ENCODE measurements at places on chromosomes 7 and 10.
A peak's percentile ranks its signal among the peaks of the same experiment; 100 is the strongest.

- peak; percentile 80 for DNase-seq
These were observed 71.2 kb upstream of the EFCAB10 start for GRCh38 chr7:105652359-105652993.

DNA sequence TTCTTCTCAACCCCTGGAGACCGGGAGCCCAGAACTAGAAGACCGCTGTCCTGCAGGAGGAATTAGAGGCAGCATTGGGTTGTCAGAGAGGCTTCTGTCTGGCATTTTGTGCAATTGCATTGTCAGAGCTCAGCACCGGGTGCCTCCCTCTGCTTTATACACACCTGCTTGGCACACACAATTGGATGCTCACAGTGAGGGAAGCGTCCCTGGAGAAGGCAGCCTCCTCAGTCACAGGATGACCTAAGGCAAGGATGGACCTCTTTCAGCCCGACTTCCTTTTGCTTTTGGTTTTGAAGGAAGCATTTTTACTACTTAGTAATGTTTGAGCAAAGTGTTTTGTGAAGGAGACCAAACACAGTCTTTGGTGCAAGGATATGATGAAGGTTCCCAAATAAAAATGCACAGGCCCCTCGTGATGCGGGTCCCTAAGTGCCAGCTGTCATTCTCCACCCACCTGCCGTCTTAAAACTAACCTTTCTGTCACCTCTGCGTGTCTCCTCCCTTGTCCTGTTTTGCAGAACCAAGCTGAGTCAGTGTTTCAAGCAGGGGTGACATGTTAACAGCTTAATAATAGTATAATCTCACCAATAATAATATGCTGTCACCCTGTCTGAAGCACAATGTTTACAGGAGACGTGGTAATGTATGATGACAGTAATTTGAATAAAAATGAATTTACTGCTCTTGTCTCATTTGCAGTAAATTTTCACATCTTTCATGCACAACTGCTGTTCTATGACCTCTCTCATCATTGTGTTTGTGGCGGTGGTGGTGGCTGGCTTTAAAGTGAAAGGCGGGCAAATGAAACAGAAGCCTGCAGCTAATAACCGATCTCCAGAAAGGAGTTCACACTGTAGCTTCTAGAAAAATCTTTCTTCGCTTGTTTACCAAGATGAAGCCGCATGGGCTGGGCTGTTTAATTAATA is 430.2 kb upstream of the MKI67 start:
- no peak for DNase-seq

DNA sequence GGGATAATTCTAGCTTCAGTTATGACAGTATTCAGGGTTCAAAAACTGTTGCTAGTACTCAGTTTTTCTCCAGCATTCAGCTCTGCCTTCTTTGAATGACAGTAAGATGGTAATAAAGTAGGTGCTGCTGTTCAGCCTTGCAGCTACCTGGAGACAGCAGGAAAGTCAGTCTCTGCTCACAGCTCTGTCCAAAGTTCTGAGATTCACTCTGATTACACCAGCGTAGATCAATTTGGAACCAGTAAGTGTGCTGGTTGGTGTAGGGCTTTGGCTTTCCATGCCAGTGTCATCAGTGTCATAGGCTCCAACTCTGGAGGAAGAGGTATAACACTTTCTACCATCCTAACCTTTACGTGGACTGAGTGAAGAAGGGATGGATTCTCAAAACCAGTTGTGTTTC is 26.2 kb downstream of the STK17A start:
- no peak for DNase-seq

DNA sequence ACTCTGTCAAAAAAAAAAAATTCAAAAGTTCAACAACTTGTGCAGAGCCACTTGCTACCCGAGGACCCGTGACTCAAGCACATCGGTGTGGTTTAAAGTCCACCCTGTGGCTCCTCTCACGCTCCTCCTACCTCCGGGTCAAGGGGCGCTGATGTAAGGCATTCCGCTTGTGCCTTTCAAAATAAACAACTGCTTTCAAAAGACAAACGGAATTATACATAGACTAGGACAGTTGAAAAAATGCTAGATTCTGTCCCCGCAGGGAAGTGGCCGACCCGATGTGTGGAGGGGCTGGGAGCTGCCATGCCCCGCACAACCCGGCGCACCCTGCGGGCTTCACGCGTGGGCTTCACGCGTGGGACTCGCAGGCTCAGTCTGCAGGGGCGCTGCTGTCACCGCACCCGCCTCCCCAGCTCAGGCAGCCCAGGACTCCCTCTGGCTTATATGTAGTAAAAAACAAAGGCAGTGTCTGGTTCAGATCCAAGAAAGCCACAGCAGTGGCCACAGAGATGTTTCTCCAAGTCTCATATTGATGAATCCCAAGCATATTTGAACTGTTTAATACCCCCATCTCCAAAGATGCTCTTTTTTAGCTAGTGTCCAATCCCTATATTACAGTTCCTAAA is 239.7 kb upstream of the INHBA start:
- no peak for DNase-seq

- no peak for DNase-seq
These were observed 155.0 kb downstream of the STK31 start for GRCh38 chr7:23864973-23865372.

DNA sequence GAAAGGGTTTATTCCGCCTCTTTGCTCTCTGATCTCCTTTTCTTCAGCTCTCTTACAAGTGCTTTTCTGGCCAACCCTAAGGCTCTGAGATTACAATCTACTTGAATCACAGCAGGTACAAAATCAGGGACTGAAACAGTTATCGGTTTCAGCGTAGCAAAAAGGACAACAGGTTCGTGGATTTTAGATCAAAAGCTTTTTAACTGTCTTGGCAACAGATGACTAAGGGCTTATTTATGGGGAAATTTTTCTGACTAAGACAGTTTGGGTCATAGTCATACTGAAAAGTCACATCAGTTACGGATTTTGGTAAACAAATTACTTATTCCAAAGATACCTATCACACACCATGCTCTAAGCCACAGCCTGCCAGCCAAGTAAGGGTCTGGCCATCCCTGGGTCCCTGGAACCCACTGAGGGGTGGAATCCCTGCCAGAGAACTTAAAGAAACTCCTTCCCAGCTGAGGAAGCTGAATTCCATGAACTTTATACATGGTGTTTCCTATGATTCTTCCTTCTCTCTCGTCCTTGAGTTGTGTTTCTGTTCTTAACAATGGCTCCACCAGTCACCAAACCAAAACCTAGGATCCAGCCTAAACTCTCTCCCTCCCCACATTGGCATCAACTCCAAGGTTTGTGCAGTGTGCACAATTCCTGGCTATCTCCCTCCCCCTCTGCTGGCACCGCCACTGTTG is 169.3 kb downstream of the FAM107B start:
- DNase-seq: no peak

DNA sequence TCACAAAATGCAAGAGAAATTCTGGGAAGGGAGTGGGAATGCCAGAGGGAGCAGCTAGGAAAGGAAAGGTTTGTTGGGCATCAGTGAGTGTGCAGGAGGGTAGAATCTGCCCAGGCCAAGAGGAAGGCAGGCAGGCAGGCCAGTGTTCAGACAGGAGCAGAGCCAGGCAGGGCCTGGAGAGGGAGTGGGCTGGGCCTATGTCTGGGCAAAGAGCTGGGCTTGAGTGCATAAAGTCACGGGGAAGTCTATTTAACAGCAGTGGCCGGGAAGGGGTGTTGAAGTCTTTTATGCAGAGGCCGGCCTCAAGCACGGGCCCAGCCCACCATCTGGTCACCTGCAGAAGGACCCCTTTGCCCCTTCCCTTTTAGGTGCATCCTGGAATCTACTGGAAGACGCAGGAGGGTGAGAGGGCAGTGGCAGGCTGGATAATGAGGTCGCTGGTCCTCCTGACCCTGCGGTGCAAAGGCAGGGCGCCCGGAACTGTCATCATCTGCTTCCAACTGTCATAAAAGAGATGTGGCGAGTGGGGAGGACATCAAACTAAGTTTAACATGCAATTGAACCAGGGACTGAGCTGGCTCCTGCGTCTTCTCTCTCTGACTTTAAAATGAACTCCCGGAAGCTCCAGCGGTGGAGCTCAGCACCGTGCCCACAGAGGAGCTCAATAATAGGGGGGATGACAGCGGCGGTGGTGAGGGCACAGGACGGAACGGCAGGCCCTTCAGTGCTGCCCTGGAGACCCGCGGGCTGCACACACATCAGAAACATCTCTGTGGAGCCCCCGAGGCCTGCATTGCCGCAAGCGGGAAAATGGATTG is 29.5 kb downstream of the CARD11 start:
- DNase-seq: peak; percentile 18

DNA sequence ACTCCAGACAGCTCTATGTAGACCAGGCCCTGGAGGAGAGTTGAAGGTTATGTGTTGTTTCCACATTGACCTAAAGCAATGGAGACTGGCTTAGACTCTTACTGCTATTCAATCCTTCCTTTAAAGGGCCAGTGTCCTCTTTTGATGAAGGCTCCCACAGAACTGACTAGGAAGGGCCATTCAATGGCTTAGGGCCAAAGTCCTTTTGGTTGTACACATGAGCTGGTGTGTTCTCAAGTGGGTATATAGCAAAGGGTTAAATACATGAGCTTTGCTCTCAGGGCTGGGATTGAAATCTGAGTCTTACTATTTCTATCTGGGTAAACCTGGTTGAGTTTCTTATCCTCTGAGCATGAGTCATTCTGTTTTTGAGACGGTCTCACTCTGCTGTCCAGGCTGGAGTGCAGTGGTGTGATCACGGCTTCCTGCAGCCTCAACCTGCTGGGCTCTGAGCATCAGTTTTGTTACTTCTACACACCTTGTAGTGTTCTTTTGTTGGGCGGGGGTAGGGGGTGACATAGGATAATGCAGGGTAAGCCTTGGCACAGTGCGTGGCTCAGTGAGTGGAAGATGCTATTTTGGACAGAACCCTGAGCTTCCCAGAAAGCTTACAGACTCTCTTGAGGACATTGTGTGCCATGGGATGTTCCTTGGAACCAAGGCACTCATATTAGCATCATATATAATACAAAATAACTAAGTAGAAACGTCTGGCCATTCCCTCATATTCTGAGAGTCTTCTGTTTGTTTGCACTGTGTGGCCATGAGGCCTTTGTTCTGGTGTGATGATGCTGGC is 90.1 kb downstream of the ABCC2 start:
- no peak for DNase-seq

DNA sequence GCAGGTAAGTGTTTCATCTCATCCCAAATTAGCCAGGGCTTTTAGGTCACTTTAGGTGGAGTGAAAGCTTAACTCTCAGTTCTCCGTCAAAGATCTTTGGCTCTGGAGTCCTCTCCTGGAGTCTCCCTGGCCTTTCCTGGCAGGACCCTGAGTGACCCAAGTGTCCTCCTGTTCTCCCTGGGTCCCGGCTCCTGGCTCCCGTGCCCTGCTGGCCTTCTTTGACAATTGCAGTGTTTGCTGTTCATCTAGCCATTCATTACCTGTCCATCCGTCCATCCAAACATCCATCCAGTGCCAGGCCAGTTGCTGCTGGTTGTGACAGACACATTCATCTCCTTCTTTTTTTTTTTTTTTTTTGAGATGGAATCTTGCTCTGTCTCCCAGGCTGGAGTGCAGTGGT is 6.2 kb upstream of the TPST1 start:
- peak; percentile 50 for DNase-seq

- DNase-seq: no peak
These were observed 185.2 kb downstream of the AVL9 start for GRCh38 chr7:32680259-32681173.

GRCh38 chr7:120714945-120715344 is 143.0 kb downstream of the TSPAN12 start:
- DNase-seq: no peak

DNA sequence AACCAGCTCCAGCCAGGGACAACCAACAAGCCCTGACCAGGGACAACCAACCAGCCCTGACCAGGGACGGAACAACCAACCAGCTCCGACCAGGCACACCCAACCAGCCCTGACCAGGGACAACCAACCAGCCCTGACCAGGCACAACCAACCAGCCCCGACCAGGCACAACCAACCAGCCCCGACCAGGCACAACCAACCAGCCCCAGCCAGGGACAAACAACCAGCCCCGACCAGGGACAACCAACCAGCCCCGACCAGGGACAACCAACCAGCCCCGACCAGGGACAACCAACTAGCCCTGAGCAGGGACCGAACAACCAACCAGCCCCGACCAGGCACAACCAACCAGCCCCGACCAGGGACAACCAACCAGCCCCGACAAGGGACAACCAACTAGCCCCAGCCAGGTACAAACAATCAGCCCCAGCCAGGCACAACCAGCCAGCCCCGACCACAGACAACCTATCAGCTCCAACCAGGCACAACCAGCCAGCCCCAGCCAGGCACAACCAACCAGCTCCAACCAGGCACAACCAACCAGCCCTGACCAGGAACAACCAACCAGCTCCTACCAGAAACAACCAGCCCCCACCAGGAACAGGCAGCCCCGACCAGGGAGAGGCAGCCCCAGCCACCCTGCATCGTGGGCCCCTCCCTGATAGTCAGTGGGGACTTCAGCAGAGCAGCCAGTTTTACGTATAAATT is 56.4 kb downstream of the PROSER2 start:
- no peak for DNase-seq

DNA sequence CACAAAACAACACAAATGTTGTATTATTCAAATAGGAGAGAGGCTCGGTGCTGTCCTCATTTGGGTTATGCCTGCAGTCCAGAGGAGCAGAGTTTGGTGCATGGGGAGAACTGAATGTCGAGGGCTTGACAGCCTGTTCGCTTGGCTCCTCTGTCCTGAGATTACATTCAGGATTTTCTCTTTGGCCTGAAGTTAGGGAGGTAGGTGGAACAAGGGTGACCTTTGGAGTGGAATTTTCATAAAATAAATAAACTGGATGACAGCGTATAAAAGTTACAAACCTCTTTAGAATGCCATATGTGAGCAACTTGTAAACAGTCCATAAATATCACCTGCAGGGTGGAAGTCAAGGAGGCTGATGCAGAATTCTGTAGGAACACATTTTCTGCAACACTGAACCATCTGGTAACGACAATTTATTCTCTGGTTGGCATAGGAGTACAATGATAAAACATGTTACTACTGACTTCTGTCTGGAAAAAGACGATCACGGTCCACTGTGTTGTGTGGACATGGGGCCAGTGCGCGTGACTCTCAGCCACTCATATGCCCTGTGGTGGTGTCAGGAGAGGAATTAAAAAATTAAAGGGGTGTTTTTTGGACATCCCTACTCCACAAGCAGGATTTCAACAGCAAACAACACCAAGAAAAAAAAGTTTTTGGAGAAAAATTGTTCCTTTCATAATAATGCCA is 33.2 kb downstream of the NRP1 start:
- no peak for DNase-seq

DNA sequence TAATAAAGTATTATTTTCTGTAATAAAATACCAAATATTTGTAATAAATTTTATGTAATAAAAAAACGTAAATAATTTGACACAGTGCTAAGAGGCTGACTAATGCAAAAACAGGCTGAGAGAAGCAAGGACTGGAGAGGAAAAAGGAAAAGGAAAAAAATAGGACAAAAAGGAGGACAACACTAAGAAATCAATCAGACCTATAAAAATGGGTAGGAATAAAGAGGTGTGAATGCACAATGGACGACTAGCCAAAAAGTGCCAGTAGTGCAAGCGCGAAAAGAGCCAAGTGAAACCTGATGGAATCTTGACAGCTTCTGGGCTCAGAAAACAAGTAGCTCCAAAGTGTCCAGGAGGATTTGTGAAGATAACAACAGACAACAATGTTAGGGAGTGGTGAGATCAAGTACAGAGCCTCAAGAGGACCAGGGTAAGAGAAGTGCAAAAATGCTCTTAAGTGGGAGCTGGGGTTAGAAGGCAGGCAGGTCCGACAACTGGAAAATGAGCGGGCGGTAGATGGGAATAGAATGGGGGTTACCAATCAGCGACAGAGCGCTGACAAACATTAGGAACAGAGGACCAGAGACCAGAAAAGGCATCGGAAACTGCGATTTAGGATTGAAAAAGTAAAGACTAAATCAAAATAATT is 1.2 kb downstream of the BRAF start:
- no peak for DNase-seq

GRCh38 chr10:26446258-26446657 is 8.1 kb downstream of the APBB1IP start:
- no peak for DNase-seq

GRCh38 chr10:104690959-104691358 is 49.9 kb downstream of the SORCS3 start:
- DNase-seq: no peak
